ENCODE measurements at places on chromosomes 2 and 18.
A peak's percentile ranks its signal among the peaks of the same experiment; 100 is the strongest.

- DNase-seq: no peak
Measured at GRCh38 chr2:72103161-72103560, 44.5 kb downstream of the CYP26B1 start.

DNA sequence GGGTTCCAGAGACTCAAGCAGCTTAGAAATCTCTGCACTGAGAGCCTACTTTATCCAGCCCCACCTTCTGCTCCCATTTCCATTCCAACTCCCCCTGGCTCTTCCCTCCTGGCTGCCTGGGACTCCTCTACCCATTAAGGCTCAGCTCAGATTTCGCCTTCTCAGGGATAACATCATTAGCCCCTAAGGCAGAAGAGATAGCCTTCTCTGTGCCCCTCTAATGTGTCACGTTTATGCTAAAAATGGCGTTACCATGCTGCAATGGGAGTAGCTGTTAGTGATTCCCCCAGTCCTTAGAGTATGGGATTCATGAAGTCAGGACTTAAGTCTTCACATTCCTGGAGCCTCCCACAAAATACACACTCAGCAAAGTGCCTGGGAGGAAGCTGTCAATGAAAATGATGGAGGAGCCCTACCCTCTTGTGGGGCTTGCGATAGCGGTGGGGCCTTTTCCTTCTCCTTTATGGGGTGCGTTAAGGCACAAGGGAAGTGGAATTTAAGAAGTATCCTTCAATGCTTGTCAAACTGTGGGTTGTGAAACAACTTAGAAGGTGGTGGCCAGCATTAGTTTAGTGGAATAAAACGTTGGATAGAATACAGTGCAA lies 144.7 kb upstream of the COPS8 start:
- no peak for DNase-seq

DNA sequence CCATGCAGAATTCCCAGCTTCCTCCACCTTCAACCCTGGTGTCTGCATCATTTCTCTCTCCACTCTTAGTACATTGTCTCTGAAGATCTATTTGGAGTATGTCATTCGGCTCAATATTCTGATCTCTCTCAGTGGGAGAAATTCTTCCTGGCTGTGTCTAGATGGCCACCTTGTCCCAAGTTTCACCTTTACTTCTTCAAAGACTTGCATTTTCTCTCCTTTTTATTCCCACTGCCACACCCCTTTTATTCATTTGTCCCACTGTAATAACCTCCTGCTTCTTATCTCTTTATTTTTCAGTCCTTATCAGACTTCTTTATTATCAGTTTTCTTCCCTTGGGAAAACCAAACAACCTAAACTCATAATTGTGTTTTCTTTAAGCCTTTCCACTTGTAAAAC lies 54.3 kb upstream of the CERS6 start:
- DNase-seq: no peak

- peak; percentile 34 for DNase-seq
Measured at GRCh38 chr18:13051159-13051558, 60.0 kb downstream of the CEP192 start.

All from activated naive CD4-positive, alpha-beta T cell treated with anti-CD3 and anti-CD28 coated beads, Interleukin-2, amount 50 U/mL, for 72 hours (primary cell).